ENCODE measurements at places on chromosomes 13 and 19.
A peak's percentile ranks its signal among the peaks of the same experiment; 100 is the strongest.

GRCh38 chr13:110682746-110683145, 23.2 kb downstream of the CARS2 start:
- DNase-seq: no peak

GRCh38 chr19:48746738-48747575, at the start of gene IZUMO1:
TSS of gene IZUMO1 (minus strand) at chr19:48746909. CDS start at chr19:48745859, 1,050 bp downstream.
- no peak for DNase-seq

- DNase-seq: no peak
Observed at GRCh38 chr13:31020996-31021395, 88.5 kb downstream of the TEX26 start.

DNA sequence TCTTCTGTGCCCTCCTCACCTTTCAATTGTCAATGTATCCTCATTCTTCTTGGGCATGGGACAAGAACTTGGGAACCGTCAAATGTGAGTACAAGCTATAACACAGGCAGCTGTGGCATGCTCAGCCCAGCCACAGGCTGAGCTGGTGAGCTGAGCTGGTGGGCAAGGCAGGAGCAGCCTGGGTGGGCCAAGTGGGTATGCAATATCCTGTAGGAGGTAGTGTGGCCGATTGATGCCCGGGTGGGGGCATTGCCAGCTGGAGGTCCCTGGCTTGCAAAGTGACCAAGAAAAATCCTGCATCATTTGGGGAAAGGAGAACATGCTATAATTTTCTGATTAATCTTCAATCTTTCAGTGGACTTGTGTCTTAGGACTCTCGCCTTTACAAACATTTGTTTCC, 507.2 kb upstream of the SLC10A2 start:
- DNase-seq: no peak

DNA sequence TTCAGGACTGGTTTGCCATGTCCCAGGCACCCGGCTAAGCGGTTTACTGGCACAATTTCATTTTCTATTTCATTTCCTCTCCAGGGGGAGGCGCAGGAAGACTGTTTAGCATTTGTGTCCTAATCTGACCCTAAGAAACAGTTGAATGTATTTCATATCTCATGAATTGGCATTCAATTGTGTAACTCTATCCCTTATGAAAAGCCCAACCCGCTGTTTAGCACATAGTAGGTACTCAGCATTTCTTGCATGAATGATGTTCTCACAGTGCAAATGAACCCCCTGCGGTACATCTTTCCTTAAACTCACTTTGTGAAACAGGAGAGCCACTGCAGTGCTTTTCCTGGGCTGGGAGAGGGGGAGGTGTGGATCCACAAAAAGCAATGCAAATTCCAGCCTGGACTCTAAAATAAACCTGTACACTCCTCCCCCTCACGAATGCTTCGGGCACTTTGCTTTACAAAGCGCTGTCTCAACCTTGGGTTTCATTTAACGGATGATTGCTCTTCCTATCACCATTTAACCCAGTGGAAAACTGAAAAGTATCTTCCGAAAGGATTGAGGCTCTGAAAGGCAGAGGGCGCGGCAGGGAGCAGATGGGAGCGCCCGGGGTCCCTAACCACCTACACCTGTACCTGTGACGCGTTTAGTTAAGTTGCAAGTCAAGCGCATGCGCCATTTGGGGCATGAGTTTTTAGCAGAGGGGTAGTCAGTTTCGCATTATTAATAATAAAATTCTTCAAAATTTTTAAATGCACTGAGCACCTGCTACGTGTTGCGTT, 1.2 kb upstream of the EEF2 start:
- peak; percentile 72 for DNase-seq

DNA sequence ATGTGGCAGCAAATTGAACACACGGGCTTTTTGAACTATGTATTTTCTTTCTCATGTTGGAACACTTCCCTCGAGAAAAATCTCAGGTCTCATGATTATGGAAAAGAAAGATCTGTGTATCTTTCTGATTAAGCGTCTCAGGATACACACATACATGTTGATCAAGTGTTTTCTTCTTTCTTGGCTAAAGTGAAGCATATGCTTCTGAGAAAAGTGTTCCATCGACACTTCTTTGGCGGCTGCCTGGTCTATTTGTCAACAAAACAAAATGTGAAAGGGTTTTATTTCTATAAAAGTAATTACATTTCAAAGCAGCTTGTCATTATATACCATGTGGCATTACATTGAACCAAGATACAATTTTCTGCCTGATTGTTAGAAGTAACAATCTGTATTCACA, 157.5 kb downstream of the DLEU7 start:
- DNase-seq: no peak

DNA sequence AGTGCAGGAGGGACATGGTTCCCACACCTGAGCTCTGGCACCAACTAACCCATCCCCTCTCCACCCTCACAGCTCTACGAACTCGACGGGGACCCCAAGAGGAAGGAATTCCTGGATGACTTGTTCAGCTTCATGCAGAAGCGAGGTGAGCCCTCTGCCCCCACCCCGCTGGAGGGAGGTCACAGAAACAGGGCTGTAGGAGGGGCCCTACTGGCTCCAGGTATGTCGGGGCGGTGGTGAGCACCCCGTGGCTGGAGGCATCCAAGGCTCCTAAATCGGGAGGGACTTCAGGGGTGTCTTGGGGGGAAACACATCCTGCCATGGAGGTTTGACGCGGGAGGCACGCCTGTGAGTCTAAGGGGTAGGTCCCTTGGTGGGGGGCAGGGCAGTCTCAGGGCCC, 24.1 kb upstream of the WDR18 start:
- no peak for DNase-seq

DNA sequence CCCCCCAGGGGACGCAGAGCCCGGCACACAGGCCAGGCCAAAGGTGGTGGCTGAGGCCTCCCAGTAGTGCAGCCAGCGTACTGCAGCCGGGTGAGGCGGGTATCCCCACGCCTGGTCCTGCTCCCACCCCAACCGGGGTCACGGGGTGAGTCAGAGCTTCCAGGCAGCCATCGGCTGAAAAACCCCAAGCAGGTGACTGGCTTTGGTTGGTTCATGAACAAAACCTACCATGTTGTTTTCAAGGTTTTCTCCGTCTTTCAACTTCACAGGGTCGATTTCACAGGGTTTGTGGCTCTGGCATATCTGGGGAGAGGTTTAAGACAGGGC, 42.1 kb upstream of the C13orf46 start:
- no peak for DNase-seq

GRCh38 chr19:8337728-8338127, 5.3 kb downstream of the KANK3 start:
- no peak for DNase-seq

DNA sequence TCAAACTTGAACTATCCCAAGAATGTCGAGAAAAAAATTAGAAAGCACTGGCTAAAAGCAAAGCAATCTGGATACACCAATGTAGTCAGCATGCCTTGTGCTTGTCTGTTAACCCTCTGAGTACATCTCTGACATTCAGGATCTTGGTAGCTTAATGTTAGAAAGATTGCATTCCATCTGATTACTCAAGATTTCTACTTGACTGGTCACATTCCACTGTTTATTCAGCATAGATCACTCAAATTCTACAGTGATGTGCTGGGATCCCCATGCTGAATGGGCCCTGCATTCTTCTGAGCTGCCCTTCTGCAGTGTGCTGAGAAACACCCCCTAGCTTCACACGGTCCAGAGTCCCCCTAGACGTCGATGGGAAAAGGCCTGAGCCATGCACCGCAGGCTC, 295.4 kb upstream of the MAB21L1 start:
- DNase-seq: no peak

DNA sequence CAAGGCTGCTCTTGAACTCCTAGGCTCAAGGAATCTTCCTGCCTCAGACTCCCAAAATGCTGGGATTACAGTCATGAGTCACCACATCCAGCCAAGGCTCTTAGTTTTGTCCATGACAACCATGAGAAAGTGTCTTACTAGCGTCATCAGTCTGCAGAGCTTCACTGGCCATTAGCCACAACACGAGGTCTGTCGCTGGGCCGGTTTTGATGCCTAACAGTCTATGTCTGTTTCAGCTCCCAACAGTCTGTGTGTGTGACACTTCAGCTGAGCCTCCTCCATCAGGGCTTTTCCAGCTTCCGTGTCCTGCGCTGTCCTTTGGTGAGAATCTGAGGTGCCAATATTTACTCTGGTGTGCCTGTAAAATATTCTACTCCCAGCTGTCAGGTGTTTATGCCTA, 47.6 kb downstream of the CEP89 start:
- no peak for DNase-seq

DNA sequence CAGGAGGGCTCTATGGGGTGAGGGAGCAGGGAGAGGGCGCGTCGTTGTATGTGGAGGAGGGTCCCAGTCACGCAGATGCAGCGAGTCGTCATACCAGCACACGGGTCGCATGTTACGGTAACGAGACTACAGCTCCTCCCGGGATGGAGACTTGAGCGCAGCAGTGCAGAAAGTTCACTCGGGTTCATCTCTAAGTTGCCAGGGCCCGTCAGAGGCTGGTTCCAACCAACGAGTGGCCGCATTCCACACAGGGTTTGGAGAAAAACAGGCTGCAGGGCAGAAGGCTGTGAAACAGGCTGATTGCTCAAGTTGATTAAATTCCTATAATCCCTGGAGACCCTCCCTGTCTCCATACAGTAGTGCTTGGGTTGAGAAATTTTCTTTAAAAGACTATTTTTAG, 21.9 kb upstream of the TTYH1 start:
- no peak for DNase-seq

GRCh38 chr13:103759361-103759760, 693.1 kb upstream of the SLC10A2 start:
- no peak for DNase-seq

- peak; percentile 15 for DNase-seq
Observed at GRCh38 chr13:108929532-108930206, 300.3 kb downstream of the MYO16 start.

- DNase-seq: no peak
Observed at GRCh38 chr13:111584101-111584672, 263.7 kb downstream of the TEX29 start.

- no peak for DNase-seq
Observed at GRCh38 chr13:50340551-50341287, 325.5 kb downstream of the KCNRG start.

DNA sequence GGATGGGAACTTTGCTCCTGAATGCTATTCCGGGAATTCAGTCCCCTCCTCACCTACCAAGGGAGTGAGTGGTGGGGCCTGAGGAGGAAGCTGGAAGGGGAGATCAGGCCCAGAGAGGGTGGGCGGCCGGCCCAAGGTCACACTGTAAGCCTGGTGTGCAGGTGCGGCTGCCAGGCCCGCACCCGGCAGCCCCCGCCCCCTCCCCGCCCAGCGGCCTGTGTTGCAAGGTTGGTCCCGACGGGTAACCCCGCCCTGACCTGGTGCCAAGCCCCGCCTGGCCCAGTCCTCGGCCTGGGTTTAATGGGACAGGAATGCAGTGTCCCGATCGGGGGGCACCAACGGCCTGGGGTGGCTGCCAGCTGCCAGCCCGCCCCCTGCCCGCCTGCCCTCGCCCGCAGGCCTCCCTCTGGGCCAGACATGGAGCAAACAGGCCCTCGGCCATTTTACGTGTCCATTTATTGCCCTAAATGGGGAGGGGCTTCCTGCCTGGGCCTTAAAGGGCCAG, 5.5 kb downstream of the ZBTB7A start:
- no peak for DNase-seq

GRCh38 chr19:27752530-27753184, 1460.3 kb downstream of the UQCRFS1 start:
- DNase-seq: no peak

GRCh38 chr19:58563823-58564222, 5.4 kb upstream of the UBE2M start:
- DNase-seq: no peak

DNA sequence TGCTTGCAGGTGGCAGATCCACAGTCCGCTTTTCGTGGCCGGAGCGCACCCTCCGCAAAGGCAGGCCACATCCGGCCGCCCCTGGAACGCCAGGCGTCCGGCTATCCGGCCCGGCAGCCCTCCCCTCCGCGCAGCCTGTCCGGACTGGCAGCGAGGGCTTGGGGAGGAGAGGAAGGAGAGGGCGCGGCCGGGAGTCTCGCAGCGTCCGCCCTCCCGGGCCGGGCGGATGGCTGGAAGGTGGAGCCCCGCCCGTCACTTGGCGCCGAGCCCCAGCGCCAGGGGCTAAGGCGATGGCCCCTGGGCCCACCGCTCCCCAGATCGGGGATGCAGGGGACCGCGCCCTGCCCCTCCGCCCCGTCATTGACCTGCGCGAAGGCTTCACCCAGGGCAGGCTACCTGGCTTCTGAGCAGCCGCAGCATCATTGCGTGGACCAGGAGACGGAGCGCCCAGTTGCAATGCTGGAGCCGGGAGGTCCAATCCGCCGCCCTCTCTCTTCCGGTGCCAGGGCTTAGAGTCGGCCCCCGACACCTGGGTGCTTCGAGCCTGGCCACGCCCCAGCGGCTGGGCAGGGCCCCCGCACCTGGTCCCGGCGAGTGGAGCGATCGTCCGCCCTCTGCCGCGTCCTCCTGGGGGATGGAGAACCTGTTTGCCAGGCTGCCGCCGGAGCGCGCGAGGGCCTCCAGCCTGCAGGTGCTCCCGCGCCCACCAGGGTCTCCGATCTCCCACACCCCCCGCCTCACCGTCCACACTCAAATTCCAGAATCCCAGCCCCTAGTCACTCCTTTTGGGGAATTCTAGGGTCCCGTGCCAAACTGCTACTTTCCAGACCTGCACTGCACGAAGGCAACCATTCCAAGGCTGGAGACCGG, at the start of gene FUT1:
FUT1 (minus strand) TSS at position 146 of the 870 bp plus-strand sequence. CDS start 1,360 bp downstream, outside the sequence.
- DNase-seq: peak; percentile 97

DNA sequence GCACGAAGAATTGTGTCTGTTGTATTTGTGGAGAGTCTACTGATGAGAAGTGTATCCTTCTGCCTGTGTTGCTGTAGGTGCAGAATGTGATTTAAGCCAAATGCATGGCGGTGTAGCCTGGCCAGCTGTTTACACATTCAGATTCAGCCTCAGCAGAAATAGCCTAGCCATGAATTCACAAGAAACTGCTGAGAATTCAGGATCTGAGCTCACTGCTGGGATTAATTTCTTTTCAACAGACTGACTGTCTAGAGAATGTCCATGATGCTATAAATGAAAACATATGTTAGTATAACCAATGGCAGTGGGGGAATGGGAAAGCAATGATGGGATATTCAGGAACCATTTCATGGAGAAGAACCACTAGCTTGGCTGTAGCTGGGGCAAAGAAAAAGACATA, 77.4 kb upstream of the RNF113B start:
- DNase-seq: no peak

DNA sequence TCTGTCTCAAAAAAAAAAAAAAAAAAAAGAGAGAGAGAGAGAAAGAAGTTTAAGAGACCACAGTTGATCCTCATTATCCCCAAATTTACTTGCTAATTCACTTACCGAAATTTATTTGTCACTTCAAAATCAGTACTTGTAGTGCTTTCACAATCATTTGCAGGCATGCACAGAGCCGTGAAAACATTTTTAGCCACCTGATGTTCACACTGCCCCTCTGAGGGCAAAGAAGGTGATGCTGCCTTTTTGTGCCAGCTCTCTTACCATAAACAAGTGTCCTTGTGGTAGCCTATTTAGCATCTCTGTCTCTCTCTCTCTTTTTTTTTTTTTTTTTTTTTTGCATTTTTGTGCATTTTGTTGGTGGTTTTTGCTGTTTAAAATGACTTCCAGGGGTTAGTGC, 24.1 kb upstream of the CASP14 start:
- DNase-seq: no peak
